ENCODE measurements at places on chromosomes 16 and 17.

GRCh38 chr16:75526032-75526790 is 9.7 kb downstream of the CHST5 start:
- no peak for DNase-seq

GRCh38 chr16:68781784-68782183 is 44.7 kb downstream of the CDH1 start:
- DNase-seq, result no peak

- DNase-seq, result no peak
Observed at GRCh38 chr16:67399218-67399733, 6.0 kb upstream of the TPPP3 start.

- DNase-seq, result no peak
Observed at GRCh38 chr17:67258821-67259468, 13.9 kb upstream of the HELZ start.
